ENCODE measurements at places on chromosomes 11 and 22.
A peak's percentile ranks its signal among the peaks of the same experiment; 100 is the strongest.

DNA sequence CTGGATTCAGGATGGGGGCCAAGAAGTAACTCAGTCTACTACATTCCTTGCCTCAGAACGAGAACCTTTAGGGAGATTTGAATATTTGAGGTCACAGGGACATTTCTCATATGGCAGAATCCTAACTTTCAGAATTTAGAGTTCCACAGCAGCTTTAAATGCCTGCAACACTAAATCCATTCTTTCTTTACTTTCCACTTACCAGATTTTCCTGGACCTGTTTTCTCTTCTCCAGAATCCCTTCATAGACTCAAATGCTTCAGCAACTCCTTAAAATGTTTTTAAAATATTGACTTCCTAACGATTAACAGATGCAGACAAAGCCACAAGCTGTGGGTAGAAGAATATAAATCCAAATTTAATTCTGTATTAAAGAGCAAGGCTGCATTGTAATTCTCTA is 63.1 kb downstream of the PRSS23 start:
- no peak for DNase-seq

GRCh38 chr22:23216461-23217170 is 36.3 kb downstream of the BCR start:
- DNase-seq: peak; percentile 43

DNA sequence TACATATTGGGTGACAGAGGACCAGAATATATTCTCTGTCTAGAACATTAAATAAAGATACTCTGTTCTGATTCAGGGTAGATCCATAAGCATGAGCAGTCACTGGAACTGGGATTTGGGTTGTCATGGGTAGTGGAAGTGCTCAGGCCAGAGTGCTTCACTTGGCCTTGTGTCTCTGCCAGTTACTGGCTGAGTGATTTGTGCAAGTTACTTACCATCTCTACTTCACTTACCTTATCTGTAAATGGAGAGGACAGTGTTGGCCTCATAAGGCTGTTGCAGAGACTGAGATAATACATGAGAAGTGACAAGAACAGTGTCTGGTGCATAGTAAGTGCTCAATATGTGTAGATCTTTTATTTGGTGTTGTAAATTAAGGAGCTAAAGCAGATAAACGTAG is 17.6 kb downstream of the ATXN10 start:
- no peak for DNase-seq

- no peak for DNase-seq
Measured at GRCh38 chr11:2537010-2537705, 92.3 kb downstream of the KCNQ1 start.

DNA sequence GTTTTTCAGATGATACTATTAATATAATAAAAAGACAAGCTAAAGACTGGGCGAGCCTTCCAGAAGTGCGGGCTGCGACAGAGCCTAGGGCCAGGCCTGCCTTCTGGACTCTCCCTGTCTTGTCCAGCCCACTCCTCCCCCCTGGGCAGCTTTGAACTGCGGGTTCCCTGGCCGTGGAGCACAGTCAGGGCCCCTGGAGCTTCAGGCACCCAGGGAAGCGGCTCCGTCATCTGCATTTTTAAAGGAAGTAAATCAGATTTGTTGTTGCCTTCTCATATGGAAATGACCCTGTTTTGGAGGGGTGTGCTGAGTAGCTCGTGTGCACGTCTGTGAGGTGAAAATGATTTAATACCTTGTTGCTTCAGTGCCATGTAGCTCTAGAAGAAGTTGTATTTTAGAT is 265.3 kb downstream of the TBC1D22A start:
- DNase-seq: no peak

GRCh38 chr11:132773751-132774150 is 758.5 kb downstream of the OPCML start:
- no peak for DNase-seq

DNA sequence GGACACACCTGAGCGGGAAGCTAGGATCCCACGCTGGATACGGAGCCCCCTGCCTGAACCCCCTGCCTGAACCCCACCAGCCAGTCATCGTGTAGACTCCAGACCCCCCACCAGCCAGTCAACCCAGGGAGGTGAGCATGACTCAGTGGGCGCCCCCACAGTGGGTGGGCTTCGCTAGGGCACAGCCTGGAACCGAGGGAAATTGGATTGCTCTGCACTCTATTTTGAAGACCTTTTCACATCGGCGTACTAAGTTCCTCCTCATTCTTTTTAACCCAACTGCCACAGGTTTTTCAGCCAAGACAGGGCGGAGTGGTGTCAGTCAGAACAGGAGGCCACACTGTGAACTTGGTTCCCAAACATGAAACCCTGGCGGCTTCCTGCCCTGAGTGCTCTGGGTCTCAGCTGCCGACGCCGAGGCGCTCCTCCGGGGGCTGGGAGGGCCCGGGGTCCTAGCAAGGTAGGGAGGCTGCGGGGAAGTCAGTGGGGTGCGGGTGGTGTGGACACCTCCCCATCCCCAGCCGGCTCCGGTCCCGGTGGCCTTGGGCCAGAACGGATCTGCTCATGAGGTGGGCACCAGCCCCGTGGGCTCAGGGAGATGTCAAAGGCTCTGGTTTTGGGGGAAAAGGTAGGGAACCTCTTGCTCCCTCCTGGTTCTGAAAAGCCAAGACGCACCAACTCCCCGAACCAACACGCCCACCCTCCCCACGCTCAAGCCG is 57.0 kb downstream of the BRD1 start:
- no peak for DNase-seq

- no peak for DNase-seq
Measured at GRCh38 chr22:31253949-31254348, 38.3 kb downstream of the PIK3IP1 start.

GRCh38 chr22:25911243-25911972 is 169.4 kb downstream of the MYO18B start:
- DNase-seq: no peak
